Calu3 (cell line): ENCODE measurements at places on chromosomes 5 and 9. TPM values are rescaled to one million over a fixed set of nuclear protein-coding genes. Genes with fewer than 3 reads are reported as not detected.

The CACFD1 gene
- total RNA-seq, result 15.1 and 19.9 TPM in 2 replicates

The NUDT12 gene
- 19.5 and 28.5 TPM in 2 replicates for total RNA-seq

The NXNL2 gene
- total RNA-seq, result 1.4 TPM in 2 replicates

The OCLN gene
- total RNA-seq, result 154 and 161 TPM in 2 replicates

The S1PR3 gene
- 0.66 and 0.76 TPM in 2 replicates for total RNA-seq

The OR2K2 gene
- not detected in 2 replicates for total RNA-seq

The SLC6A19 gene
- not detected in 2 replicates for total RNA-seq

The IQGAP2 gene
- 13.4 and 25.0 TPM in 2 replicates for total RNA-seq

The LRRC19 gene
- 0.21 and 1.1 TPM in 2 replicates for total RNA-seq

The MEGF10 gene
- 0.56 and 0.71 TPM in 2 replicates for total RNA-seq

The CD14 gene
- 0.73 and 1.1 TPM in 2 replicates for total RNA-seq

The LCN1 gene
- total RNA-seq, result not detected in 2 replicates

The PCDHGA11 gene
- total RNA-seq, result 2.3 and 2.8 TPM in 2 replicates

The MSX2 gene
- 8.4 and 10.4 TPM in 2 replicates for total RNA-seq

The PLPPR1 gene
- total RNA-seq, result not detected in 2 replicates

The MUSK gene
- total RNA-seq, result not detected in 2 replicates

The MRRF gene
- 45.7 and 47.1 TPM in 2 replicates for total RNA-seq

The MYO10 gene
- total RNA-seq, result 69.6 and 101 TPM in 2 replicates

The C5 gene
- 9.2 and 12.3 TPM in 2 replicates for total RNA-seq

The SLC1A1 gene
- total RNA-seq, result 71.6 and 81.4 TPM in 2 replicates

The BDP1 gene
- total RNA-seq, result 31.2 and 33.6 TPM in 2 replicates

The ALDH1B1 gene
- total RNA-seq, result 13.3 and 15.2 TPM in 2 replicates

The ARL14EPL gene
- 0.66 and 1.2 TPM in 2 replicates for total RNA-seq

The TTC23L gene
- total RNA-seq, result 0.54 and 0.76 TPM in 2 replicates

The CAMK4 gene
- total RNA-seq, result 19.4 and 23.3 TPM in 2 replicates

The IL5 gene
- total RNA-seq, result not detected in 2 replicates

The ACTBL2 gene
- 0.42 and 0.45 TPM in 2 replicates for total RNA-seq

The LPAR1 gene
- total RNA-seq, result 6.3 and 7.1 TPM in 2 replicates
